Metanephros (tissue), 2 donors: ENCODE measurements at places on chromosomes 2 and 18. TPM values are rescaled to one million over a fixed set of nuclear protein-coding genes. Genes with fewer than 3 reads are reported as not detected.

The BBS5 gene
- 14.2 TPM for total RNA-seq

The SOX11 gene
- total RNA-seq, result 14.9 TPM

The DSG4 gene
- not detected for total RNA-seq

The NEB gene
- 313 TPM for total RNA-seq

The GCG gene
- total RNA-seq, result not detected

The COL4A3 gene
- total RNA-seq, result 44.4 TPM

The CCDC85A gene
- total RNA-seq, result 4.2 TPM

The MAPRE3 gene
- total RNA-seq, result 7.0 TPM

The ARHGEF33 gene
- total RNA-seq, result 4.1 TPM

The SRD5A2 gene
- total RNA-seq, result 0.06 TPM

The MOGAT1 gene
- total RNA-seq, result not detected

The LRATD1 gene
- 18.8 TPM for total RNA-seq

The IL1F10 gene
- total RNA-seq, result not detected

The NEU2 gene
- total RNA-seq, result not detected

The ALK gene
- total RNA-seq, result 0.29 TPM

The CRYBA2 gene
- total RNA-seq, result not detected

The WNT10A gene
- 2.0 TPM for total RNA-seq

The NDUFAF7 gene
- total RNA-seq, result 18.5 TPM

The SLC14A1 gene
- 14.9 TPM for total RNA-seq

The RFX8 gene
- 2.5 TPM for total RNA-seq

The SLC40A1 gene
- total RNA-seq, result 104 TPM

The IL1R1 gene
- total RNA-seq, result 18.5 TPM

The RNU2-63P gene
- 29.7 TPM for total RNA-seq

The MC4R gene
- total RNA-seq, result not detected

The SNTG2 gene
- total RNA-seq, result 1.6 TPM

The ELOA2 gene
- not detected for total RNA-seq

The MAP2 gene
- total RNA-seq, result 14.7 TPM

The SERPINB5 gene
- total RNA-seq, result 0.29 TPM

The DNAJC5G gene
- total RNA-seq, result 0.12 TPM

The CHAC2 gene
- total RNA-seq, result 3.4 TPM

The GKN1 gene
- not detected for total RNA-seq

The SERPINB11 gene
- total RNA-seq, result not detected

The UGT1A4 gene
- 0.29 TPM for total RNA-seq

The CREB1 gene
- total RNA-seq, result 56.5 TPM

The SP100 gene
- 42.2 TPM for total RNA-seq

The UGT1A10 gene
- total RNA-seq, result not detected
